ENCODE measurements at places on chromosomes 12 and 14.

GRCh38 chr14:54854181-54854580, 48.4 kb downstream of the GCH1 start:
- no peak for DNase-seq

GRCh38 chr12:33245434-33245833, 194.2 kb downstream of the SYT10 start:
- no peak for DNase-seq

- DNase-seq: no peak
Observed at GRCh38 chr12:4441355-4442335, 4.0 kb downstream of the FGF6 start.

GRCh38 chr12:104802208-104802607, 155.9 kb downstream of the SLC41A2 start:
- DNase-seq: no peak

DNA sequence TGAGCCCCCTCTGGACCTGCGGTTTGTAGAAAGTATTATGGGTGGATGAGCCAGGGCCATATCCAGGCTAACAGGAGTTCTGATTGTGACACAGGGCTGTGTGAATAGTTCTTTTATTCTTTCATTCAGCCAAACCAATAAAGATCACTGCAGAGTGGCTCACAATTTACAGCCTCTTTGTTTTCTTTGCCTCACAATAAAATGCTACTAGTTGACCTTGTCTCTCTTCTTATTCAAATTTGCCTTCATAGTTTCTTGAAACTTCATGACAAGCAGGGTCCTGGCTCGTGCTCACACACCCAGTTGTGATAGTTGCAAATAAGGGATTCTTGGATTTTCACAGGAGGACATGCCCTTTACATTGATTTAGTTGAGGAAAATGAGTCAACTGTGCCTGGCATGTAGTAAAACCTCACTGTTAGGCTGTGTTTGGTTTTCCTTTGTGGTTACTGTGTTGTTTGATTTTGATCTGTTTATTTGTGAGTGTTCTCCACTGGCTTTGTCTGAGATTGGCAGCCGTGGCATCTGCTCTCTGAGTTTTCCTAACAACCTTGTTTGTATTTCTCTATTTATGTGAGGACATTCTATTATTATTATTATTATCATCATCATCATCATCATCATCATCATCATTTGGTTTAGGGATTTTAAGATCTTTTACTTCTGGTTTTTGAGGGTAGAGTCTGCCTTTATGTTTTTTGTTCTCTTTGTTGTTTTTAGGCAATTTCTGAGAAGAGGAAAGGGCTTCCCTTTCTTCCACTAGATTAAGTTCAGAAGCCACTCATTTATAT, 2.7 kb upstream of the KRT6B start:
- no peak for DNase-seq

GRCh38 chr12:132886529-132887477, 602 bp downstream of the CHFR start:
- no peak for DNase-seq

DNA sequence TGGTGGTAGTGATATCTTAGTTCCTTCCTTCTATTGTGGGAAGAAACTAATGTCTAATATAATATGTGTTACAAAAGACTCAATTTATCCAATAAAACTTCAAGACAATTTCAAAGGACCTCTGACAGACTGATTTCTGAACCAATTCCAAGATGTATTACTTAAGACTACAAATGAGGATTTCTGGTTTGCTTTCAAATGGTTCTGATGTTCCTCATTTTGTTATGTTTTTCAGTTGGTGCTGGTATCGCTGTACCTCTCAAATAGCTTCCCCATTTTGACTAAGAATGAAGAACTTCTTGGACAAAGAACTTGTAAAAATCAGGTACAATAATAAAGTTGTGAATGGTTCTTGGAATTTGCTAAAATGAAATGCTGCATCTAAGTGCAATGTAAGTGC, 19.4 kb upstream of the MBIP start:
- no peak for DNase-seq

- DNase-seq: no peak
Observed at GRCh38 chr14:55356913-55357312, 54.7 kb downstream of the ATG14 start.

GRCh38 chr12:75480469-75480949, at the start of gene GLIPR1:
Gene GLIPR1, plus strand, starts transcription at chr12:75480755. Its CDS starts 126 bp downstream, at chr12:75480881.
- DNase-seq: peak; percentile 42

DNA sequence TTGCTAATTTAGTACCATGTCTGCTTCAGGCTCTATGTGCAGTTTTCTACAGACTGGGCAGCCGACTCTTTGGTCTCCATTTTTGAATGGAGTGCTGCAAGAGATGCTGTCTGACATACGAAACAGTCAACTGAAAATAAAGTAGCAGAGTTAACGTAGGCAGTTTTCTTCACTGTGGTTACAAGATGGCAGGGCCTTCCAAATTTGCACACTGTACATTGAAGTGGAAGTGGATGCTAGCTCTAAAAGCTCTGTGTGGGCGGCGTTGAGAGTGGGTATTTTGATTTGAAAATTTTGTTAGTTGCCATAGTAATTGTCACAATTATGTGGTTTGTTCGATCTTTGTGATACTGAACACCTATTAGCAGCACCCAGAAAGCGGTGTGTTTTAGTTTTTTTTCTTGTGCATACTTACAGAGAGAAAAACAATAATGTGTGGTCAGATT, 154.9 kb upstream of the ATP2B1 start:
- peak; percentile 19 for DNase-seq

- DNase-seq: no peak
Observed at GRCh38 chr14:49593016-49593415, 5.7 kb upstream of the LRR1 start.

DNA sequence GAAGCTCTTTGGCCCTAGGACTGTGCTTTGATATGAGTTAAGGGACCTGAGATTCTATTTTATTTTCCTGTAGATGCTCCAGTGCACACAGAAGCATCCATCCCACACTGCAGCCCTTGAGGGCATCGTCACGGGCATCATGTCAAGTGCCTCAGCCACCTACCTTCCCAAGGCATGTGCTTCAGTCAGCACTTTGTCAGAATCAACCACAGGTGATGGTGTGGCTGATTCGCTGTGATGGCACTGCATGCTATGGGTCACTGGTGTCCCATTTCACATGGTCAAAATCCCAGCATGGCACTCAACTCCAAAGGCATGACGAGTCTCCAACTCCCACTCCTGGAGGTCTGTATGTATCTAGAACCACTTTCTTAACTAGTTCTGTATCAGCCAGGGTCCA, 100.8 kb downstream of the AACS start:
- DNase-seq: no peak

DNA sequence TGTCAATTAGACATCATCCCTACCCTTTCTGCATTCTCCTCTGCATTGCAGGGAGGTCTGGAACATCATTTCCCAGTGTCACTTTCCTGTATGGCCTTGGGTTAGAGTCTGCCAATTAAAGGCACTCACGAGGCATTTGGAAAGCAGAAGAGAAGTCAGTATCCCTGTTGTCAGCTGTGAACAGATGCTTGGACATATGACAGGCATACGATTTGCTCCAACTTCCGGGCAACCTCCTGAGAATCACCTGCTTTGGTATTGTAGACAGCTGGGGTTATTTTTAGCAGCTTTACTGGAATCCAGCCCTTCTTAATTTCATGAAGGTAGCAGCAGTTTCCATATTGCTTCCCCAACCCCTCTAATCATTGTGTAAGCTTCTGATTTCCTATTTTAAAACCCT, 88.7 kb upstream of the DHRS4 start:
- DNase-seq: no peak

GRCh38 chr12:32290411-32290810, 108.9 kb upstream of the FGD4 start:
- DNase-seq: no peak

GRCh38 chr12:65490250-65490649, 211.8 kb downstream of the MSRB3 start:
- DNase-seq: no peak

GRCh38 chr12:118402251-118402650, 25.9 kb downstream of the SUDS3 start:
- DNase-seq: no peak

- DNase-seq: no peak
Observed at GRCh38 chr12:53564278-53564677, 57.0 kb upstream of the NPFF start.

DNA sequence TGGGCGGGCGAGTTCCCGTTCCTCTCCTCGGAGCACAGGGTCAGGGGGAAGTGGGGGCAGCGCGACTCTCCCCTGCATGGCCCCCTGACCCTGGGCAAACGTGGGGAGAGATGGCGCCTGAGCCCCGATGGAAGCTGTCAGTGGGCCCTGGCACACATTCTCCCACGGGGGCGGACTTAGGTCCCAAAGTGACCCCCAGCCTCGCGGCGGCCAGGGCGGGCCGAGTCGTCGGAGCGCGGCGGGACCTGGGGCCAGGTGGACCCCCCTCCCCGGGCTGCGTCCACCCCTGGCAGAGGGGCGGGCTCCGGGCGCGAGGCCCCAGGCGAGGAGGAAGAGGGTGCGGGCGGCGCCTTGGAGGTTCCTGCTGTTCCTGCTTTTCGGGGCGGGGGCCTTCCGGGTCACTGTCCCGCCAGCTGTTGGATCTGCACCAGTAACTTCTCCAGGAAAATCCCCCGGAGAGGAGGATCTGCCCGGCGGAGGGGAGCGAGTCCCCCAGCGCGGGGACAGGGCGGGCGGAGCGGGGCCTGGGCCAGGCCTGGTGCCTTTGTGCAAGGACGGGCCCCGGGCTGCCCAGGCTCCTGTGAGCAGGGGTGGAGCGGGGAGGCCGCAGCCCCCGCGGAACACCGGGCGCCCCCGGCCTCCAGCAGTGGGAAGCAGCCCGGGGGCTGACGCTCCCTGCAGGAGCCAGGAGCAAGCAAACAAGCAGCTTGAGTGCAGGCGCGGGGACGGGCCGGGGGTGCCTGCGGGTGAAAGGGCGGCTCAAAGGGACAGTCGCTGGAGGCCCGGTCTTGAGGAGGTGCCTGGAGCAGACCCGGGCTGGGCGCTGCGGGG, 15.3 kb downstream of the TNFAIP2 start:
- DNase-seq: no peak

- no peak for DNase-seq
Observed at GRCh38 chr14:70096866-70097265, 91.9 kb downstream of the SLC8A3 start.

- no peak for DNase-seq
Observed at GRCh38 chr14:83923842-83924241, 1606.1 kb upstream of the FLRT2 start.

- no peak for DNase-seq
Observed at GRCh38 chr12:28578361-28578760, 388.1 kb downstream of the CCDC91 start.

GRCh38 chr12:79127271-79127751, 262.7 kb downstream of the SYT1 start:
- DNase-seq: no peak

DNA sequence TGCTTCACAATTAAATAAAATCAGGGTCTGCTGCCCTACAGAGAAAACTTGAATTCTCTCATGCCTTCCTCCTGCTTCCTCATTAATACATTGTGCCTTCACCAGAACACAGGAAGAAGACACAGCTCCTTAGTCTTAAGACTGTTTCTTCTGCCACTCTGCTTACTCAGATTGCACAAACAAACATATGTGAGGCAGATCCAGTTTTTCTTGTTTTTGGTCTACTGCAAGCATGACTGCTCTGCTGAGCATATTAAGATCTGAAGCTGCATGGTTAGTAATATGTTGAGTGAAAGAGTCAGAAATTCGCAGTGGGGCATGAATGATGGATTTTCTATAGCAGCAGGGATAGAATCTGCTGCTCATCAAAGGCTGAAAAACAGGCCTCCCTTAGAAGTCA, 321.1 kb upstream of the STXBP6 start:
- DNase-seq: no peak

DNA sequence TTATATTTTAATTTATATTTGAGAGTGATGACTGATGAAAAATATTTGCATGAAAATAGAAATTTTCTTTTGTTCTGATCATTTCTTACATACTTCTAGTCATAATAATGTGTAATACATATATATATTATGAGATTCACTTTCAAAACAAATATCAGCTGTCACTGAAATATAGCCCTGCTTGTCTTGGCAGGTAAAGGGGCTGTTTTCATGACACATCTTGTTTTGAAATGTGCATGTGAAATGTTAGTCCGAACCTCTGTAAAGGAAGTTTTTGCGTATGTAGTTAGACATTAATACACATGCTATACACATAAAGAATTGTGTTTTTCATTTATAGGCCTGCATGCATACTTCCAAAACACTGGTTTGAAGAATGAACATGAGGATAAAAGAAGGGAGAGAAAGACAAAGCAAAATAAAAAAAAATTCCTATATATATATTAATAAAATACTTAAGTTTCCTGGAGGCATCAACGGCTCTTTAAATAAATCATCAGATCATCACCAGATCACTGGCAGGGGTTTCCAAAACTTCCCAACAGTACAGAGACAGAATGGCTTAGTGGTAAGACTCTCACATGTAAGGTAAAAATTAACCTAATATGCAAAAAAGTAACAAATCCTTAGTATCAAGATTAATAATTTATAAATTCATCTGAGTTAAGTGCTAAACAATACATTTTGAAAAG, 60.1 kb downstream of the SEL1L start:
- DNase-seq: no peak

- no peak for DNase-seq
Observed at GRCh38 chr14:50044042-50044651, 72.2 kb downstream of the VCPKMT start.

DNA sequence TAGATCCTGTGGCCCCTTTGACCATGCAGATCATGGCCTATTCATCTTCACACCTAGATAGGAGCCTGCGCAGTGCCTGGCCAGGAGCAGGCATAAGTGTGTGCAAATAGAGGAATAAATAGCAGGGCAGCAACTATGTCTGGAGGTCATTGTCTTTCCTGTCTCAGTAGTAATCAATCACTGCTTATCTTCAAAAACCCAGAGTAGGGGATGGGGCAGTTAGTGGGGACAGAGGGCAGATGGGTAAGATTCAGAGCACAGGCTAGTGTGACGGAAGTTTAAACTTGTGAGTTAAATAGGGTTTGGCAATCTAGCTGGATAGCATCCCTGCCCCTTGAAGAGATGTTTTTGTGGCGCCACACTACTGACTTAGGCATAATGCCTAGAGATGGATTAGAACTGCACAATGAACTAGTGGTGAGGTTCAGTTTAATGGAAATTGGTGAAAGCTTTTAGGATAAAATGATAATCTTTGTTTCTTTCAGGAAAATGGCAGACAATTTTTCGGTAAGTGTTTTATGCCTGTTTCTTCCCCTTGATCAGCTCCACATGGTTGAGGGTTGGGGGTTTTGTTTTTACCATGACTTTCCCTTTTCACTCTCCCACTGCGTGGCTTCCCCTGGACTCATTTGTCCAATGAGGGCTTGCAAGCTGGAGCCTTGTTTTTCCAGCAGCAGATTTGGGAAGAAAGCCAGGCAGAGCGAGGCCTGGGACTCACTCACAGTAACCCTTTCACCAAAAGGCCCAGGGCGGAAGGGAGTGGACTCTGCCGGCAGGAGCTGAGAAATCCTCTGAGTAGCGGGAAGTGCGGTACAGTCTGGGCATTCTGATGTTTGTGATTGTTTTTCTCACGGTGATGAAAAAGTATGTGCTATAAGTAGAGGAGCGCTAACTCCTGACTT, 8.1 kb downstream of the LGALS3 start:
- DNase-seq: no peak

All from activated CD8-positive, alpha-beta memory T cell treated with anti-CD3 and anti-CD28 coated beads for 1 hour (primary cell).